Effector CD4-positive, alpha-beta T cell (primary cell): ENCODE measurements at places on chromosomes 1 and 21.

DNA sequence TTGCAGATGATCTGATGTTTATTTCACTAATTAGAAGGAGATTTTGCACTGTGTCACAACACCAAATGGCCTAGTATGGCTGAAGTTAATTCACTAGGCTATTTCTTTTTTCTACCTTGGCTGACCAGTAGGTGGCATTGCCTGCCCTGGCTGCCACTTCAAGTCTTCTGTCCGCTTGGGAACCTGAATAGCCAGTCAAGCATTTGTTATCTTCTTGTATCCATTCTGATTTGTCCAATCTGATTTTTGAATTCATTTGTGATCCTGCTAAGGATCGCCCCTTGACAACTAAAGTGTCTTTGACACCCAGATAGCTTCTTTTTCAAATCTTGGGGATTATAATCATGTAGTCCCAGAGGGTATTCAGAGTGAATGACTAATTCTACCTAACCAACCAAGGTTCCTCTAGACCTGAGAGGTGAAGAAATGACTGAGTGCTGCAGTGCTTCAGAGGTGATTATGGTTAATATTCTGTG, 99.4 kb downstream of the GIPC2 start:
- DNase-seq: peak; percentile 8

- DNase-seq: no peak
Measured at GRCh38 chr1:237232501-237232900, 190.5 kb downstream of the RYR2 start.

- DNase-seq: no peak
Measured at GRCh38 chr1:183584147-183584546, 6.1 kb downstream of the NCF2 start.

DNA sequence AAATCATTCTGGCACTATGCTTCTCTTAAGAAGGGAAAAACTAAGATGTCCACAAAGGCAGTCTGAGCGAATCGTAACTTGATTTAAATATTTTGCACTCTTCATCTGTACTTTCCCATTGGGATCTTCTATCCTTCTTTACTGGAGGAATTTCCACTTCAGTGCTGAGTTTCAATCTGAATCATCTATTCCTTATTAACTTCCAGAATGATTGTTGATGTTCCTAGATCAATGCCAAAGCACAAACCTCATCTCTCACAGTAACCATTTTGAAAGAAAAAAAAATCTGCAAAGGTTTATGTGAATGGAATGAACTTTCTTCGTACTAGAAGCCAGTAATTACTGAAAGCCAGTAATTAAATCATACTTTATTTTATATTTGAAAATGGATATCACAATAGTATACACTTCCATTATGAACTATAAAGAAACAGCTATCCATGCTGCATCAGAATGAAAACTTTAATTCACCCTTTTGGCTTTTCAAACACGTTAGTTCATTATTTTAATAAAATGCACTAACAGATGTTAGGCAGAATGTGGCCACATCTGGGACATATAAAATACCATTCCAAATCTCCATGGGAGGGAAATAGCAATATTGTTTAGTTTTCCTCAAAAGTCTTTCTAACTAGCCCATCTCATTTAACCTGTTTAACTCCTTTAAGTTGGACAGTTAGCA, 5.5 kb upstream of the RNF2 start:
- DNase-seq: no peak

- no peak for DNase-seq
Measured at GRCh38 chr21:25967901-25968438, 202.6 kb downstream of the APP start.

GRCh38 chr1:218164111-218164929, 120.8 kb upstream of the RRP15 start:
- no peak for DNase-seq

- no peak for DNase-seq
Measured at GRCh38 chr21:43815107-43815613, 25.8 kb downstream of the RRP1 start.
